Psoas muscle (tissue), 8 donors: ENCODE measurements at places on chromosomes 1 and 21. TPM values are rescaled to one million over a fixed set of nuclear protein-coding genes. Genes with fewer than 3 reads are reported as not detected.

GRCh38 chr1:93235261-93235660 lies 54.7 kb downstream of the CCDC18 start:
- no peak overlapping the region for H3K27ac ChIP-seq
- no peaks in the 10 kb centered on the region for H3K36me3 ChIP-seq
- no peak overlapping the region for H3K4me3 ChIP-seq
- H3K4me1 ChIP-seq = no peaks in the 10 kb centered on the region
- no peak for DNase-seq

DNA sequence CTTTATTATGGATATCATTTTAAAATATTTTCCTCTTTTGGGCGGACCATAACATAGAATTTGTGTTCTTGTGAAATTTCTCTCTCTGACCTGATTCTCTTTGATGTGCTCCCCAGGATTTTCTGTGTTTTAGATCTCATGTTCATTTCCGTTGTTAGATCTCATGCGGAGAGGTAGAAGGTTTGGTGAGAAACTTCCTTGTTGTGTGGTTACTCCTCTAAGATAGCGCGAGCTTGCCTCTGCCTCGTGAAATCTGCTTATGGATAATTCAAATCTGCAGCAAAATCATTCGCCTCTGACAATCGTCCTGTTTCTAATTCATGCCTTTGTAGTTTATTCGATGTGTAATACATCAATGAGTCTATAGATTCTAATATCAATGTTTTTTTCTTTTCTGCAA lies 580.4 kb downstream of the USP25 start:
- no peak overlapping the region for H3K27ac ChIP-seq
- H3K4me3 ChIP-seq = peak overlapping the region; percentile 57
- H3K36me3 ChIP-seq = no peaks in the 10 kb centered on the region
- no peak for DNase-seq
- H3K27me3 ChIP-seq = no peaks in the 10 kb centered on the region
- no peaks in the 10 kb centered on the region for H3K4me1 ChIP-seq

GRCh38 chr1:204075139-204075521 lies 2.2 kb downstream of the SOX13 start:
- no peaks in the 10 kb centered on the region for H3K36me3 ChIP-seq
- no peaks in the 10 kb centered on the region for H3K27me3 ChIP-seq
- H3K4me1 ChIP-seq = peaks cover 48% of the 10 kb centered on the region
- H3K4me3 ChIP-seq = peak overlapping the region; percentile 76
- DNase-seq = peak; percentile 71

The ANXA9 gene
- not detected for total RNA-seq

The MASP2 gene
- not detected for total RNA-seq
